NCI-H1048 (cell line): ENCODE measurements at places on chromosomes 16 and 17.

- no peak for DNase-seq
Measured at GRCh38 chr17:76363107-76363842, 9.6 kb upstream of the PRPSAP1 start.

DNA sequence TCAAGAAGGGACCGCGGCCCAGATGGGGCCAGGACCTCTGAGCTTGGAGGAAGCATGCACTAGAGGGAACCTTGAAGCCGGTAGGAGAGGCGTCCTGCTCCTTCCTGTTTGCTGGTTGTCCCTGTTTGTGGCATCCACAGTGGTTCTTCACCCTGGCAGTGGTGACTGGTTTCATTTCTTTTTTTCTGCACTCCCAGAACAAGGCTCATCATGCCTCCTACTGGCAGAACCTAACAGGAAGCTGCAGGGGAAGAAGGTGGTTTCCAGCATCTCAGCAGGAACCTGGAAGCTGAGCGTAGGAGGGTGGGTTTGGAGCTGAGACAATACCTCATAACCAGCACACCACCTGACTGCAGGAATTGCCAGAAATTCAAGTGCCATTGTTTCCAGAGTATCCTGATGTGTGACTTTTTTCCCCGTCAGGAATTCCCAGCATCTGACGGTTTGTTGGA, 5.8 kb downstream of the TMEM231 start:
- DNase-seq, result no peak

GRCh38 chr16:55839115-55839514, 6.2 kb upstream of the CES1 start:
- DNase-seq, result no peak

DNA sequence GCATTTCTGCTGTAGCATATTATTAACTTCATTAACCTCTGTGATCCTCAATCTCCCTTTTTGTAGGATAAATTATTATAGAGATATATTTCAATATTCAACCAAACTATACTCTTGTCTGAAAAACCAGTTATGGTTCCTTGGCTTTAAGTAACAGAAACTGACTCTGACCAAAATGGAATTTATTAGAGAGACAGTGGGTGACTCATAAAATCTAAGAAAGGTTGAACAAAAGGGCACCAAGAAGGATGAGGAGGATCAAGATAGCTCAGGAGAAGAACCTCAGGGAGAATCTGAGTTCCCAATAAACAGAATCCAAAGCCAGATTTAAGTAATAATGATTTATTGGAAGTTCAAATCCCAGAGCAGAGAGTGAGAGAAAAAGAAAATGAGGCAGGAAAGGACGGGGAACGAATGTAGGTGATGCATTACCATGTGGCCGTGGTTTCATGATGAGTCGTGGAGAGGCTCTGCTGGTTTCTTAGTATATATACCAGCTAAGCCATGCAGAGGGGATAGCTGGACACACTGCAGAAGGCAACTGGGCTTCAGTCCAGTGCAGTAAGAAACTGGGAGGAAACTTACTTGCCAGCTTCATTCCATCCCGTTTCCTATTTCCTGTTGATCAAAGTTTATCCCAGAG, 151.5 kb upstream of the GOT2 start:
- DNase-seq, result no peak

DNA sequence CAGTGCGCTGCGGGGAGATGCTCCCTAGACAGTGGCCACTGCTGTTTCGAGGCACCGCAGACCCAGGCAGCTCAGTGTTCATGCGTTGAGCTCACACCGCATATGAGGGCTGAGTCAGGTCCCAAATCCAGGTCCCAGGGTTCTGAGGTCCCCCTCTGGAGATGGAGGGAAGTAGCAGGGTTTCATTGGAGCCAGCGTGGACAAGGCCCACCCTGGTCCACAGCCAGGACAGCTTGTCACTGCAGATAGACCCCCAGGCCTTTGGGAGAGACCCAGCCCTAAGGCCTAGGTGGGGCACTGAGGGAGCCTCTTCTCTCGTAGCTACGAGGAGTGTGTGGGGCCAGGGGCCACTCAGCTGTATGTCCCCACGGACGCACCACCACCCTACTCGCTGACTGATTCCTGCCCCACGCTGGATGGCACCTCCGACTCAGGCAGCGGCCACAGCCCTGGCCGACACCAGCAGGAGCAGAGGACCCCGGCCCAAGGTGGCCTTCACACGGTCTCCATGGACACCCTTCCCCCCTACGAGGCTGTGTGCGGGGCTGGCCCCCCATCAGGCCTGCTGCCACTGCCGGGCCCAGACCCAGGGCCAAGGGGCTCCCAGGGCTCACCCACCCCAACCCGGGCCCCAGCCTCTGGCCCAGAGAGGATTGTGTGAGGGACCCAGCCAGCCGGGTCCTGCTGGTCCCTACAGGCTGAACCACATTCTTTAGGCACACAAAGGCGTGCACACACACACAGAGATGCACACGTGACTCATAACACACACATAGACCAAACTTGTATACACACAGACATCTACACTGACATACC, 53.4 kb downstream of the BEAN1 start:
- DNase-seq, result no peak
